Activated gamma-delta T cell (primary cell): ENCODE measurements at places on chromosomes 7 and 10.

DNA sequence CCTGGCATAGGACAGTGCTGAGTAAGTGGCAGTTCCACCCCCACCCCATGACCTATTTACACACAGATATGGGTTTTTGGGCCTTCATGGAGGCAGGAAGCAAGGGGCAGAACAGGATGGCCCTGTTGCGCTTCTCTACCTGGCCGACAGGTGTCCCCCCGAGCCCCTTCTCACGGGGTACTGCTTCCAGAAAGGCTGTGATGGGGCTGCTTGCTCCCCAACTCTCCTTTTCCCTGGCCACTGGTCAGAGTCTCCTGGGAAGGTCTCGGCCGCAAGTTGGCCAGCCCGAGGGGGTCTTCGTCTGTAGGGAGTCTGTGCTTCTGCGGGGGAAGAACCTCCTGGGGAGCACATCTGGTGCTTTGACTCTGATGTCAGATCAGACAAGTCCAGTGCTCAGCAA, 139.8 kb upstream of the TNS3 start:
- no peak for DNase-seq

DNA sequence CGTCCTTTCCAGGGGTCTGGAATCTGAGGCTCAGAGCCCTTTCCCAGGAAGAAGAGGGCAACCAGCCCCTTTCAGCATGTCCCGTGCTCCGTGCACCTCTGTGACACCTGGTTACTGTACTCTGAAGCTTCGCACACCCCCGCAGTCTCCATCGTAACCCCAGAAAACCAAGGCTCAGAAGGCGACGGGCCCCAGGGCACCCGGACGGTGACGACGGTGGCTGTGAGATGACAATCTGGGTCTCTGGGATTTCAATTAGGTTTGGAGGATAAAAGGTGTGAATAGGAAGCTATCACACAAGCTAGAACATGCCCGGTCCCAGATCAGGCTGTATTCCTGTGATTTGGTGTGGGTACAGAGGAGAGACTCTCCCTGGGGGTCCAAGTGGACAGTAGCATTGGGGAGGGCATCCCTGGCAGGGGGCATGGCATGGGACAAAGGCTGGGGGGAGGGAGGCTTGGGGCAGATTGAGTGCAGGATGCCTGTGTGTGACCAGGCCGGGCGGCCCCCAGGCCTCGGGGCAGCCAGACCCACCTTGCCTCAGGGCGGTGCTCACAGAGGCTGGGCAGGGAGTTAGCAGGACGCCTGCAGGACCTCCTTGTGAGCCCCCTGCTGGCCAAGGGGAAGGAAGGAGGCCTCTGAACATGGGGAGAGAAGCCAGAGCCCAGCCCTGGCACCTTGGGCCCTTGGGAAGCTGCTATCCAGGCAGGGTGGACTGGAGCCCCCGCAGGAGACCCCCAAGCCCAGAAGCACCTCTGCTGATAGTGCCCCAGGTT, 23.4 kb upstream of the PSMG3 start:
- DNase-seq, result no peak

DNA sequence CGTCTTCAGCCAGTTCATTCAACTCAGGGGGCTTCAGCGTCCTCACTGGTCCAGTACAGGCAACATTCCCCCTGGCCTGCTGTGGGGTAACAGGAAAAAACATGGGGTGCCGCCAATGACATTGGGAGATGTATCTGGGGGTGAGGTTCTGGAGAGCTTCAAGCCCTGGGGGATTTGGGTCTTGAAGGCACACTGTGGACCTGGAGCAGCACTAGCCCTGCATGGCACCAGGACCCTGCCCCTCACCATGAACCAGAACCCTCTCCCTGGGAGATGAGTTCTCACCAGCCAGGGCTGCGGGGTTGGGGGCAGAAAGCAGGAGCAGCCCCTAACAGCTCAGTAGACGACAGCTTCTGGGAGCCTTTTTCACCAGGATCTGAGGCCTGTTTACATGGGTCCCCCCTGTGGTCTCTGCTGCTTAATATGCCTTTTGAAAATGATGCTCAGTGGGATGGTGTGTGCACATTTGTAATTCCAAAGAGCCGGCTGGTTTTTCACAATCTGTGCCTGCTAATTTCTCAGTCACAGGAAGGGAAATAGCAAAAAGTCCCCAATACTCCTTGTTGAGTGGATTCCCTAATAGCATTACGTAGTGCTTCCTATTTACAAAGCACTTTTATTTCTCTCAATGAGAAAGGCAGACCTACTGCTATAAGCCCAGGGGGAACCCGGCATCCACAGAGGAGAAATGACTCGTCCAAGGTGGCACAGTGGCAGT, 509.5 kb downstream of the RPS24 start:
- DNase-seq, result no peak

DNA sequence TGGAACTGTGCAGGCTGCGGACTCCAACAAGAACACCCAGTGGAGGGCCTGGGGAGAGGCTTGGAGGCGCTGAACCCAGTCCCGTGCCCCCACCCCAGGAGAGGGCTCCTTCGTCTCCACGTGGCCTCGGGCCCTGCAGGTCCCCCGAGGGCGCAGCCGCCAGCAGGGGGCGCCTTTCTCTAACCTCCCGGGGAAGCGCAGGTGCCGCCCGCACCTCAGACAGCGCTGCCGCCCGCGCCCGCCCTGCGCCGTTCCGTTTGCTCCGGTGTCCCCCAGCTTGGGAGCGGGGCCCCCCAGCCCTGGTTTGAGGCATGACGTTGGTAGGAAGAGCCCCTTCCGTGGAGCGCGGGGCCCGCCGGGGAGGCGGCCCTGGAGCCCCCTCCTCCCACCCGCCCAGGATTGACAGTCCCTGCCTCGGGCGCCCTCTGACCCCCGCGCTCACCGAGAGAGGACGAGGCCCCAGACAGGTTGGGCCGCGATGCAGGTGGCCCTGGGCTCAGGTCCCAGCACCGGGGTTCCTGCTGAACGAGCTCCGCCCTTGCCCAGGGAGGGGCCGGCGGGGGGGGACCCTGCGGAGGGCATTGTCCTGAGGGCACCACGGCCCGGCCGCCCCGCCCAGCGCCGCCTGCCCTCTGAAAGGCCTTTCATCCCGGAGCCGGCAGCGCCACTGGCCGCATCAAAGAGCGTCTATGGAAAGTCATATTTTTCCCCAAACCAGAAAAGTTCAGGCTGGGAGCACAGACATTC, 42.8 kb downstream of the FOXL3 start:
- DNase-seq, result peak; percentile 70

- no peak for DNase-seq
Measured at GRCh38 chr10:96789571-96790108, 42.5 kb upstream of the LCOR start.

DNA sequence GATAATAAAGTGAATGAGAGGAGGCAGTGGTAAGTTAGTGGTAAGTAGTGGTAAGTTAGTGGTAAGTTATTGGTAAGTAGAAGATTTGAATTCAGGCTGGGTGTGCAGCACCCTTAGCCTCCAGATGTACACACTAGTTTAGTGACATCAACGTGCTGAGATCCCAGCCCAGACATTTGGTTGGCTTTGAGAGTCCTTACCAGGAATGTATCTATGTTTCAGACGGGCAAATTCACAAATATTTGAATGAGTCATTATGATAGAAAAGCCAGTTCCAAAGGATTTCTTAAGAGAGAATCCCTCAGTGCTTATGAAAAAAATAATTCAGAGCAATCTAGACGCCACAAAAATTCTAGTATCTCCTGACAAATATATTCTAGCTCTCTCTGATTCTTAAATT, 70.0 kb downstream of the ARL4A start:
- DNase-seq, result no peak

- DNase-seq, result no peak
Measured at GRCh38 chr10:102410429-102411073, 8.0 kb downstream of the PSD start.

DNA sequence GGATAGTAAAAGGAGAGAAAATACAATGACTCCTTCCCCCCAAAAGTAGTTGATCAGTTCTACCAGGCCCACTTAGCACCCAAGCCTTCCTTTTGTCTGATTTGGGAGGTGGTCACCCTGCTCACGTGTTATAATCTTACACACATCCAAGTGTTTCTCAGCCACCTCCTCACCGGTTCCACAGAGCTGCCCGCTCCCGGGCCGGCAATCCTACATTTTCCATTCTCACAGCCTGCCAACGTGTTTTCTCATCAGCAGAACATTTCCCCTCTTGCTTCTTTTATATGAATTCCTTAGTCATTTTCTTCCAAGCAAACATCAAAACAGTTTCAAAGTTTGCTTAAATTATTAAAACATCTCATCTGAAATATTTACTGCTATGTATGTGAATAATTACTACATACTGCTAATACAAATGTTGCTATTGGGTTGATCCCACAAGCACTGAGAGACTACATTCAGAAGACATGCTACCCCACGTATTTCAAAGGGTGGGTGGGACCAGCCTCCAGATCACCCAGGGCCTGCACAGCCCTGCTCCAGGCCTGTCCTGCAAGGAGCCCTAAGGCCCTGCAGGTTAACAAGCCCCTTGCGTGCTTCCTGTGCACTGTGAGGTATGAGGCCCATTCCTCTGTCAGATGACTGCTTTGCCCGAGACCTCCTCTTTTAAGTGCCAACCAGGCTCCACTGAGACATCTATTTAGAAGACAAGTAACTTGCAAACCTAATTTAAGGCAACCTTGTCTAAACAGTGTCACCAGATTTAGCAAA, 75.3 kb downstream of the GRB10 start:
- no peak for DNase-seq

GRCh38 chr10:44426247-44427034, 41.5 kb upstream of the CXCL12 start:
- no peak for DNase-seq

GRCh38 chr10:67239864-67240497, 314.1 kb downstream of the LRRTM3 start:
- no peak for DNase-seq
